ENCODE measurements at places on chromosomes 11 and 22.

GRCh38 chr22:29343313-29343805, 27.9 kb upstream of the RASL10A start:
- no peak for DNase-seq

- DNase-seq, result no peak
Observed at GRCh38 chr22:47449508-47450270, 687.2 kb downstream of the TBC1D22A start.

GRCh38 chr11:133821776-133822175, 23.5 kb downstream of the SPATA19 start:
- no peak for DNase-seq

DNA sequence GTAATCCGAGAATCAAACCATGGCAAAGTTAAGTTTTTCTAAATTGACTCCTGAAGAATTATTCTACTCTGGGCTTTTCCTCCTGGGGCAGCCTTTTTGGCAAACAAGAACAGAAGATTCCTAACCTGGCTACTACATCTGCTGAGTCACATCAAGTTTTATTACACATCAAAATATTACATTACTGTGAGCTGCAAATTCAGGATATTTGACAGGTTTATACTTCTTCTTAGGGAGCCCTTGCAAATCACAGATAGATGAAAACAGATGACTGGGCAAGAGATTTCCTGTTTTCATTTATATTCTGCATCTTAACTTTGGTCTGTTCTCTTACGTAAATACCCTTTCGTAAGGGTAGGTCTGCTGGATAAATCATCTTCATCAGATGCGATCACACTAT, 23.6 kb downstream of the XRRA1 start:
- no peak for DNase-seq

DNA sequence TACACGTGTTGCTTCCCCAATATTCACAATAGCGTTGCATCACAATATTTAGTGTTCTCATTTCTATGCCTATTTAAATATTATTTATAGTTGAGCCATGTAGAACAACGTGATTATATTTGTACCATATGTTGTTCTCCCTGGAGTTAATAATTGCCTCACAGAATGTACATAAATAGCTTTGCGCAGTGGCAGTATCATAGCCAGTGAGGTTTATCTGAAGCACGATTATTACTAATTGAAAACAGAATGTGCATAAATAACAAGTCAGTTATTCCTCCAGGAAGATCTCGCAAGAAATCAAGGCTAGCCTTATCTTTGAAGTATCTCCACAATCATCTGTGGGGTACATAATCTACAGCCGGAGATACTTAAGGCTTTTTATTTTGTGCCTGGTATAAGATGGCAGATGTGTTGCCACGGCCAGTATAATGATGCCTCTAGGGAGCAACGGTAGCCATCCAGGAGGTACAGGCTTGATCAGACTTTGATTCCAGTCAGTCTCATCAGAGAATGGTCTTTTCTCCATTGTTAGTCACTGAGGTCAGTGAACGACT, 197.5 kb downstream of the MSANTD4 start:
- no peak for DNase-seq

GRCh38 chr11:35792846-35793192, 130.2 kb downstream of the TRIM44 start:
- no peak for DNase-seq

- DNase-seq, result no peak
Observed at GRCh38 chr11:20407344-20407743, 19.8 kb downstream of the PRMT3 start.

- no peak for DNase-seq
Observed at GRCh38 chr11:72174302-72175070, 17.5 kb upstream of the FOLR1 start.

DNA sequence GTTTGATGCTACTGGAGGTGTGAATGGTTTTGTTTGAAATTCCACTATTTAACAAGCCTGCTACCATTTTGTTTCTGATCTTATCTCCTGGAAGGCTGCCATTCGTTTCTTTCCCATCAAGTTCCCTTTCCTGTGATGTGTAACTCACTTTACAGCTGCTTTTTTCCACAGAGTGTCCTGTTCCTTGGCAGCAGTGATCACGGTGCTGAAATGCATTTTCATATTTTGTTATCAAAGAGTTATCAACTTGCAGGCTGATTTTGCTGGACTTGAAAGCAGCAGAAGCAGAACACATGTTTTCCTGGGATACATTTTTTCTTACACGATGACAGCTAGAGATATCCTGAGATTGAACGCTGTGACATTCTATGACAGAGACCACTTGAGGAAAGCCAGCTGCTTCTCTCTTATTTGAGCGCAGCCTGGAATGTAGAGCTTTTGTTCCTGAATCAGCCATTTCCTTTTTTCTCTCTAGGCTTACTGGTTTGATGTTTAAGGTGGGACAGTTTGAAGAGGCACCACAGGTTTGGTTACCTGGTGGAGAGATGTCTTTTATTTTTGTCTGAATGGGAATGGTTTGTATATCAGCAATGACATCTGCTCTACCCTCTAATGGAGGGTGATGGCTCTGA, 34.7 kb downstream of the PRR14L start:
- DNase-seq, result no peak

- peak; percentile 21 for DNase-seq
Observed at GRCh38 chr11:96393753-96394348, 4.0 kb downstream of the JRKL start.

DNA sequence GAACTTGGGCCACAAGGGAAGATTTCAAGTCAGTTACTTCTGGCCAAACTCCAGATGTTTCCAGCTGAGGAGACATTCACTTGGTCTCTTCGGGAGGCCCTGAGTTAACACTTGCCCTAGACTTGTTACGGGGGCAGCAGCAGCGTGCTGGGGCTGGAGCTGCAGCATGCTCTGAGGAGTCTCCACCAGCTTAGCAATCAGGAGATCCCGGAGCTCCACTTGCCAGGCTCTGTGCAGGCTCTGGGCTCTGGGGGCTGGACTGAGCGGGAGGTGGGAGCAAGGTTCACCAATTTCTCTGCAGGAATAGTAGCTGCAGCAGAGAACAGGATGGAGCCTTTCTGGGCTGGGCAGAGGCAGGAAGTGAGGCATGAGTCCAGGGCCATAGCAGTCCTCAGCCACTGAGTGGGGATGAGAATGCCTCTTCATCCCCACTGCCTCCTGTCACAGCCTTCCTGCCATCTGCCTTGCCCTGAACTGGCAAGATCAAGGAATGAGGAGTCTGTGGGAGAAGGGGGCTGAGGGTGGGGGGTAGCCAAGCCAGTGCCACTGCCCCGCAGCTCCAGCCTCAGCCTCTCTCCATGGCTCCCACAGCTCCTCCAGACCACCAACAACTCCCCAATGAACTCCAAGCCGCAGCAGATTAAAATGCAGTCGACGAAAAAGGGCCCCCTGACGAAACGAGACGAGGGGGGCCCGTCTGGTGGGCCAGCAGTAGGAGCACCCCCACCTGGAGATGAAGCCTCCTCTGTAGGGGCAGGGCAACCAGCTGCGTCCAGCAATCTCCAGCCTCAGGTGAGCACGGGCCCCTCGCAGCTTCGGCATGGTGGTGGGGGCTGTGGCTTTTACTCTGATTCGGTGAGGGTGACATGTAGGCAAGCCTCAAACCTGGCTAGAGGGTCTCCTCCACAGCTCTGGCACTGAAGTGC, 23.4 kb downstream of the GTPBP1 start:
- no peak for DNase-seq

- peak; percentile 72 for DNase-seq
Observed at GRCh38 chr22:42283278-42284201, 13.1 kb upstream of the TCF20 start.

DNA sequence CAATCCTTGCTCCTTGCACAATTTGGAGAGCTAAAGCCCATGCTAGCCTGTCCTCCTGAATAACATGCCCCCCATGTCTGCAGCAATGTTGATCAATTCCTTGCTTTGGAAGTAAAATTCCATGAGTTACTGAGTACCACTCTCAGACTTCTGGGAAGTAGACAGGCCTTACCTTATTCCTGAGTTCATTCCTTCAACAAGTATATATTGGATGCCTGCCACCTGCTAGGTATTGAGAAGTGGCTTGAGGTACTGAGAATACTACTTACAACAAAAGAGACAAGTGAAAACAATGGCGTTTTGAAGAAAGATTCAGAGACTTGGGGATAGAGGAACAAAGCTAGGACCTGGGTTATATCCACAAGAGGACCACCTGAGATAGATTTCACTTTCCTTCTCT, 12.4 kb downstream of the PATE2 start:
- DNase-seq, result no peak

DNA sequence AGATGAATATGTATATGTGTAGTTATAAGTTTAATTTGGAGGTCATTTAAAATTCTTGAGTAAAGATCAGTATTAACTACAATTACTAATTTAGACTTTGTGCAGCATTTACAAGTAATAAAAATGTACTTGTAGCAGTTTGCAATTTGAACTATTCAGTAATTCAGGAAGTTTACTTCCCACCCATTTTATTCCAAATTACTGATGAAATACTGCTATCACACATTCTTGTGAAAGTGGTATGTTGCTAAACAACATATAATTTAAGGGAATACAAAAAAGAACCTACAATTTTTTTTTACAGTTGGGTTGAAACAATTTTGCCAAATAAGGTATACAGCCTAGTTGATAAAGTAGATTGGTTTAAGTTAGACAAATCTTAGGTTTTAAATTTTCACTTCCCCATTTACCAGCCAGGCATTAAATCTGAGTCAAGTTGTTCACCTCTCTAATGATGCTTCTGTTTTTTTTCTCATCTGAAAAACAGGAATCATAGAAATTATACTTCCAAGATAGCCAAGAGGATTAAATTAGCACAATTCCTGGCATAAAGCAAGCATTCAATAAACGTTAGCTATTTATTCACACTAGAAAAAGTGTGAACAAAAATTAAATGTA, 45.3 kb downstream of the ZBTB44 start:
- no peak for DNase-seq

DNA sequence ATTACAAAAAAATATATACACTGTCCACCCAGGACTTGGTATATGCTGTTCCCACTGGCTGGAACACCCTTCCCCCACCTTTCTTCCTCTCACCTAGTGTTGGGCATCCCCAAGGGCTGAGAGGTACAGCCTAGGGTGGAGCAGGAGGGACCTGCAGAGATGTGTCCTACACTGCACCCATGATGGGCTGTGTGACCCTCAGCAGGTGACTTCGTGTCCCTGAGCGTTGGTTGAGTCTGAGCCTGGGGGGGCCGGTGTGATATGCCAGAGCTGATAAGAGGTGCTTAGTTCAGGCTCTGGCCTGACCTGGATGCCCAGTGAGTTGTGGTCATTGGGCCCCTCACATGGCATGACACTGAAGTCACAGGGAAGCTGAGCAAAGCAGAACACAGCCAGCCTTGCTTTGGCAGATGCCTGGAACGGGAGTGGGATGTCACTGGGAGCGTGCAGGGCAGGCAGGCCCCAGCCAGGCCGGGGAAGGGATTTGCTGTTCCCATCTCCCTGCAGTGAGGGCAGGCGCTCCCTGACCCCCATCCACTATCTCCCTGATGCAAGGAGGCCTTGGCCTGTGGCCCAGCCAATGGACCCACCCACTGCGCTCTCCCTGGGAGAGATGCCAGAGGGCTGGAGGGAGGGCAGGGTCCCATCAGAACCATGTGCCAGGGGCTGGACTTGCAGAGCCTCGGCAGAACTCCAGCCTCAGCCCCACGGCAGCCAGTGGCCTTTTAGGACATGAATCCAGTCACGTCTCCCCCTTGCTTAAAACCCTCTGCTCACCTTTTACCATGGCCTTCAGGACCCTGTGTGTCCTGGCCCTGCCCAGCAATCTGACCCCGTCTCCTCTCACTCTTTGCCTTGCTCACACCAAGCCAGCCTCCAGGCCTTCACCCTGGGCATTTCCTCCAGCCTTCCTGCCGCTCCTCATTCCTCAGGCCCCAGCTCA, 138.9 kb downstream of the MN1 start:
- no peak for DNase-seq

GRCh38 chr22:39312410-39312809, 7.0 kb downstream of the RPL3 start:
- no peak for DNase-seq

GRCh38 chr22:25748704-25749103, 6.7 kb downstream of the MYO18B start:
- no peak for DNase-seq

DNA sequence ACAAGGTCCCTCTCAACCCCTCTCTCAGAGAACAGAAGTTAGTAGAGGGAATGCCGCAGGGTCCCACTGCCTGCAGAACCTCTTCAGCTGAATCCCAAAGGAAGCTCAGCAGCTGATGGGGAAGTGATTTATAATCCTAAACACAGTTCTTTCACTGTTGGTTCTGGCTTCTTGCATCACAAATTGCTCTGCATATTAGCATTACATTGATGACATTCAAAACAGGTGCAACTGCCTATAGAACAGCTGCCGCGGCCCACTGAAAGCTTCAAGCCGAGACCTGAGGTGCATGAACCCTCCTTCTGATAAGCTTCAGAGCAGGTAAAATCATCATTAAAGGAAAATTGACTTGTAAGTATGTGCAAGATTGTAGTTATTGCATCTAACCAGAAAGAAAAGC, 75.2 kb upstream of the KIRREL3 start:
- no peak for DNase-seq

GRCh38 chr22:40709752-40710413, 30.6 kb downstream of the MCHR1 start:
- DNase-seq, result no peak

DNA sequence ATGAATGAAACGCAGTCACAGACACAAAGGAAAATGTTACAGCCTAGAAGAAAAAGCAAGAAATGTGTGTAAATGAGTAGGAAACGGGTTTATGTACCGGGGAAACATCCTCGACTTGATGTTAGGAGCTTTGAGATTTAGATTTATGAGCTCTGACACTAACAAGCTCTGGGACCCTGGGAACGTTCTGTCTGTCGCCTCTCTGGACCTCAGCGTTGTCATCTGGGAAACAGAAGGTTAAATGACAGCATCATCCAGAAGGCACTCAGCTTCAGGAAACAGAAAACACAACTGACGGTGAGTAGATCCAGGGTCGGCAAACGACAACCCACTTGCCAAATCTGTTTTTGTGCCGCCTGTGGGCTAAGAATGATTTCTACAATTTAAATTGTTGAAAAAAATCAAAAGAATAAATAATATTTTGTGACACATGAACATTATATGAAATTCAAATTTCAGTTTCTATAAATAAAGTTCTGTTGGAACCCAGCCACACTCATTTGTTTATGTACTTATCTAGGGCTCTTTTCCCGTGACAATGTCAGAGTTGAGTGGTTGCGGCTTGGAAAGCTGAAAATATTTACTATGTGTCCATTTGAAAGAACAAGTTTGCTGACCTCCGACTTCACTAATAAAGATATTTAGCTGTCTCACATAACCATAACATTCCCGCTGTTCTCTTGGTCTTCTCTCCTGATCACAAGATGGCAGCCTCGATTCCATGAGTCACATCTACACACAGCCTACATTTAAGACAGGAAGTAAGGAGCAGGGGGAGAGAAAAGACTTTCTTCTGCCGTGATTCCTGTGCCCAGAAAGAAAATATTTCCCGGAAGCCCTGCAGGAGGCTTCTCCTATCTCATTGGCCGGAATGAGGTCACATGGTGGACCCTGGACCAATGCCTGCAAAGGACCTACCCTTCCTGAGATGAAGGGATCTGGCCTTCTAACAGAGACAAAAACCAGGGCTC, 47.1 kb upstream of the SYT13 start:
- no peak for DNase-seq

- DNase-seq, result no peak
Observed at GRCh38 chr22:40534379-40535188, 101.9 kb downstream of the MRTFA start.

- no peak for DNase-seq
Observed at GRCh38 chr11:76669901-76670484, 554 bp downstream of the LRRC32 start.
